NCI-H1436 (cell line): ENCODE measurements at places on chromosomes 1 and 21.

GRCh38 chr1:226558036-226558650 lies 9.6 kb downstream of the STUM start:
- no peak for DNase-seq

GRCh38 chr1:231969076-231969475 lies 342.5 kb downstream of the DISC1 start:
- peak; percentile 63 for DNase-seq

DNA sequence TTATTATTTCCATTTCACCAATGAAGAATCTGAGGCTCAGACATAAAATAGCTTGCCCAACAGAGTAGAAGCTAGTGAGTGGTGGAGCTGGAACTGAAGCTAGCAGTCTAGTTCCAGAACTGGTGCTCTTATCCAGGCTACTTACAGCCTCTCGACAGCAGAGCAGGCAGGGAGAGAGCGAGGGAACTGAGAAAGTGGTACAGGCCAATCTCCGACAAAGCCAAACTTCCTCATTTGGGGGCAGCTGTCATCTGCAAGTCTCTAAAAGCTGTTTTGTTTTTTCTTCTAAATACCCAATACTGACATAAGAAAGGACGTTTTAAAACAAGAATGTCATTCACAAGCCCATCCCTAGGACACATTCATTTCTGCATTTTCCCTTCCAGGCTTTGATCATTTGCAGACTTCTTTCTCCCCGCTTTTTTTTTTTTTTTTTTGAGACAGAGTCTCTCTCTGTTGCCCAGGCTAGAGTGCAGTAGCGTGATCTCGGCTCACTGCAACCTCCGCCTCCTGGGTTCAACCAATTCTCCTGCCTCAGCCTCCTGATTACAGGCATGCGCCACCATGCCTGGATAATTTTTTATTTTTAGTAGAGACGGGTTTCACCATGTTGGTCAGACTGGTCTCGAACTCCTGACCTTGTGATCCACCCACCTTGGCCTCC lies 20.0 kb downstream of the YIPF1 start:
- DNase-seq: no peak

GRCh38 chr1:204141131-204141530 lies 10.7 kb downstream of the ETNK2 start:
- no peak for DNase-seq

- no peak for DNase-seq
These were observed 373.9 kb downstream of the VAV3 start for GRCh38 chr1:107590900-107591622.

- no peak for DNase-seq
These were observed 9.0 kb upstream of the ARHGEF19 start for GRCh38 chr1:16221499-16221898.

DNA sequence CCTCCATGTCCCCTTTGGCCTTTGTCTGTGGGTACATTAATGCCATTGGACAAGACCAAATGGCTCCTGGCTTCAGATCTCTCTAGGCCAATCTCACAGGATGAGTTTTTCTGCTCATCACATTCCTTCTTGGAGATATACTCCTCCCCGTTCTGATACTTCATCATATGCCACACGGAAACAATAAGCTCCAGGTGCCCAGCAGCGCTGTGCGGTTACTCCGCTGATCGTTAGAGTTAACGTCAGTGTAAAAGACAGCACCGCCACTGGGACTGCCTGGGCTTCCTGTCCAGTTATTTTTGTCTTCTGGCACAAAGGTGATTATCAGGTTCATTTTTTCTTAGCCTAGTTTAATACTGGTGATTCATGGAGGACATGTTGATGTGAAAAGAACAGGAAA lies 22.5 kb downstream of the CACHD1 start:
- no peak for DNase-seq

DNA sequence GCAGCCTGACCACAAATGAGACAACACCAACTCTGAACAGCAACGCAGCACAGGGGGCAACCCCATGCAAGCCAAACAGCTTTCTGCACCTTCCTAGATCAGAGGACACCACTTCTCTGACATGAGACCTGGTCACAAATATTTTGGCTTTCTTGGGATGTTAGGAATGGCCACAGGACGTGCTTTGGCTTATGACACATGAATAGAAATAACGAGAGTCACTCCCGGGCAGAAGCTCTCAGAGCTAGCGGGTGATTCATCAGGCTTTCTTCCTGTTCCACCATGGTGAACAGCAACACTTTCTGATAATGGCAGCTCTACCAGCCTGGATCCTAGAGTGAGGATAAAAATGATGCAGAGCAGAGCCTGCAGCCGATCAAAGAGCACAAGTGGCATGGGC lies 39.4 kb downstream of the PAFAH2 start:
- no peak for DNase-seq

GRCh38 chr21:40769231-40769630 lies 77.7 kb downstream of the DSCAM start:
- DNase-seq: no peak
